GM12878 (cell line): ENCODE measurements at places on chromosomes 7 and 10. TPM values are rescaled to one million over a fixed set of nuclear protein-coding genes. Genes with fewer than 3 reads are reported as not detected.

DNA sequence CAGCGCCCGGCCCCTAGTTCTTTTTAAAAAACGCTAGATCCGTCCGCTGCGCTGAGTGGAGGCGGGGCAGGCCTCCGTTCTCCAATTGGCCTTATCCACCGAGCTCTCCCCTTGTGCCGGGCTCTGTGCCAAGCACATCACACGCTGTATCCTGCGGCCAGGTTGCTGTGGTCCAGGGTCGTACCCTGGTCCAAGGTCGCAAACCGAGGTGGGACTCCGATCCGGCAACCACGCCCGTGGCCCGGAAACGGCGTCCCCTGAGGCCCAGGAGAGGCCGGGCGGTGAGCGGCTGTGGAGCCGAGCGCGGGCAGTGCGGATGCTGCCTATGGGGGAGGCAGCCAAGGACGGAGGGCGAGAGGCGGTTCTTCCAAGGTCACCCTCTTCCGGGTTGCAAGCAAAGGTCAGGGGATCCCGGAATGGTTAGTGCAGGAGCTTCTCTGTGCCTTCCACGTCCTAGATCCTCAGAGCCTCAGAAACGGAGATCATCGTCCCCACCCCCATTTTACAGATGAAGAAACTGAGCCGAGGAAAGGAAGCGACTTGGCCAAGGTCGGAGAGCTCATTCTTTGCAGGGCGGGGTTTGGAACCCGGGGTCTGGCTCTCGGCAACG lies 72.4 kb upstream of the LRRC4 start:
- H3K4me3 ChIP-seq: peak overlapping the region; percentile 71
- peaks cover 7% of the 10 kb centered on the region for H3K4me1 ChIP-seq
- H3K27me3 ChIP-seq: no peaks in the 10 kb centered on the region
- no peak for DNase-seq
- H3K36me3 ChIP-seq: no peaks in the 10 kb centered on the region
- H3K27ac ChIP-seq: no peak overlapping the region

DNA sequence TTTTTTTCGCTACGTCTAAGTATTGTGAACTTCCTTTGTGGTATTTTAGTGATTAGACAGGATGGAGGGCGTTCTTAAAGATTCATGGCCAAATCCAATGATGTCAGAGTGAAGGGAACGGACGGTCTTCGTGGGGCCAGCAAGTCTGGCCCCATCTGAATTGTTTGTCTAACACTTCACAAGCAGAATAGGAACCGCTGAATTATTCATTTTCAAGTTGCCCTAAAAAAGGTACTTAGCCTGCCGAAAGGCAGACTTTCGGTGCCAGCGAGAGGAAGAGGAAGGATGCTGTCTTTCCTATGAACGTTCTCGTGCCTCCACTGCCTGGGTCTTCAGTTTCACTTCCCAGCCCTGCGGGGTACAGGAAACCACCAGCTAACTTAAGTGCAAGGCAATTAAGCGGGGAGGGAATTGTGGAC lies 145.7 kb upstream of the SH2B2 start:
- H3K4me3 ChIP-seq: no peak overlapping the region
- H3K36me3 ChIP-seq: peaks cover under 1% of the 10 kb centered on the region; the same call in 1 of the 2 replicates
- peaks cover 10% of the 10 kb centered on the region for H3K4me1 ChIP-seq
- DNase-seq: peak; percentile 37
- H3K27me3 ChIP-seq: no peaks in the 10 kb centered on the region

DNA sequence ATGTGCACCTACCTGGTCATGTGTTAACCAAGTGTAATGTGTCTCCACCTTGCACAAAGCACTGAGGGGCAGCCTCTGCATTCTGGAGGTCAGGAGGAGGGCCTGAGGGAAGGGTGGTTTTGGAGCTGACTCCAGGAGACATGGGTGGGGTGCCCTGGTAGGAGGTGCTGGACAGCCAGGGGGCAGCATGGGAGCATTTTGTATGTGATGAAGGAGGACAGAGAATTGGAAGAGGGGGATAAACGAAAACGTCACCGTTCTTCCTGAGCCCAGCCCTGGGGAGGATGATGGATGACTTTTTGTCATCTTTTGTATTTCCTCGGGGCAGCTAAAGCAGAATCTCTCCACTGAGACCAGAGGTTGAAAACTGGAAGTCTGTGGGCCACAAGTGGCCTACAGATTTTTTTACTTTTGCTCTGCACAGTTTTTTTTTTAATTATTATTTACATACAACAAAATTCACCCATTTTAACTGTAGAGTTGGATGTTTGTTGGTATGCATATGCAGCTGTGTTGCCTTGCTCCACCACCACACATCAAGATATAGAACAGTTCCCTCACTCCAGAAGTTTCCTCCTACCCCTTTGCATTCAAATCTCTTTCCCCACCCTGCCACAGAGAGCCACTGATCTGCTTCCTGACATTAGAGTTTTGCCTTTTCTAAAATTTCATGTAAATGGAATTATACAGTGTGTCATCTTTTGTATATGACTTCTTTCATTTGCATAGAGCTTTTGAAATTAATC lies 242.5 kb downstream of the VTI1A start:
- no peak for DNase-seq
- no peaks in the 10 kb centered on the region for H3K27me3 ChIP-seq
- no peaks in the 10 kb centered on the region for H3K4me1 ChIP-seq
- no peak overlapping the region for H3K27ac ChIP-seq

Gene ABCB1
- total RNA-seq: 2.5 and 2.6 TPM in 2 replicates

DNA sequence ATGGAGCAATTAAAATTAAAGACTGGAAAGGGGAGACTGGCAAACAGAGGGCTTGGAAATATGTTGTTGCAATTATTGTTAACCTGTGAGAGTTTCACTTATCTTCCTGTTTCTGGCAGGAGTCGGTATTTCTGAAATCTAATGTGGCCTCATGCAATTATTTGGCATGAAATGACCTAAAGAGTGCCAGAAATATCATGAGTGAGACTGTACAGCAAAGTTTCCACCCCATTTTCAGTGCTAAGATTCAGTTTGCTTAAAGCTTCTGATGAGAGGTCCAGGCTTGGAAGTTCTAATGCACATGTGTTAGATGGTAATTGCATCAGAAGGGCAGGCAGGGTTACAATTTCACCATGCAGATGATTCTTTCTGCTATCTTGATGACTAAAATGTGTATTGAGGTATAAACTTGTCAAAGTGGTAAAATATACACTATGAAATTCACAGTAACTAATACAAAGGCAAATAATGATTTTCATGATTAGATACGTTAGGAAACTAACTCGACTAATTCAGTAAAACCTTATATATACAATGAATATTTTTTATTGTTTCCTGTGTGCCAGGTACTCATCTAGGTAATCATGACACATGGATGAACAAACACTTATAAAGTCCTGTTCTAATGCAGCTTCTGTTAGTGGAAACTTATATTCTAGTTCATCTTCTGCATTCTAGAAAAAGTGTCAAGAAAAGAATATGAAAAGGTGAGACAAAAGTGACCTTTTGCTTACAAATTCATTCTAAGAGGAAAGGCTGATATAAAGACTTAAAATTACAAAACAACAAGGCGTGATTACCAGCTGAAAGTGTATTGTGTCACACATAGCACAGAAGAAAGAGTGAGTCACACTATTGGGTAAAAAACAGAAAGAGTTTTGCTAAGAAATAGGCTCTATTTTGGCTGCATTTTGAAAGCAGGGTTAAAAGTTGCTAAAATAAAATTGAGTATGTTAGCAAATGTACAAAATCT lies 533.4 kb upstream of the SEMA3D start:
- H3K36me3 ChIP-seq: no peaks in the 10 kb centered on the region
- H3K4me1 ChIP-seq: no peaks in the 10 kb centered on the region
- no peaks in the 10 kb centered on the region for H3K27me3 ChIP-seq

Gene HOXA10
- total RNA-seq: not detected in 2 replicates

Gene OPN1SW
- not detected in 2 replicates for total RNA-seq

- H3K4me1 ChIP-seq: no peaks in the 10 kb centered on the region
- DNase-seq: no peak
- no peak overlapping the region for H3K4me3 ChIP-seq
- H3K36me3 ChIP-seq: no peaks in the 10 kb centered on the region
- H3K27me3 ChIP-seq: no peaks in the 10 kb centered on the region
Observed at GRCh38 chr7:154855366-154855765, 147.6 kb downstream of the PAXIP1 start.

DNA sequence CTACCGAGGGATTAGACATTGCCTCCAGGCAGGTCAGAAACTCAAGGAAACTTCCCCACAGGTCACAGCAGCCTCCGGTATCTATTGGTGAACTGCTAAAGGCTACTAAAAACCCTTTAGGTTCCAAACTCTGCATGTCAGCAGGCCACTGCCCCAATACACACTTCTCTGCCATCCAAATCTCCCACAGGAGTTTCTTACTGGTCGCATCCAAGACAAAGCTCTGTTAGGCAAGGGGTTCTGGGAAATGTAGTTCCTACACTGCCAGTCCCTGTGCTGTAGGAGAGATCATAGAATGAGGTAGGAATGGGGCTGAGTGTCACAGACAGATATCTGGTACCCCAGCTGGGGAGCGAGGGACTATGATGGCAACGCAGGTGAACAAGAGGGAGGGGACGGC lies 757.0 kb upstream of the C7orf33 start:
- H3K27ac ChIP-seq: no peak overlapping the region
- H3K36me3 ChIP-seq: no peaks in the 10 kb centered on the region
- no peak for DNase-seq
- H3K27me3 ChIP-seq: no peaks in the 10 kb centered on the region
- H3K4me3 ChIP-seq: no peak overlapping the region

GRCh38 chr10:63712717-63713115 lies 191.5 kb downstream of the REEP3 start:
- peaks cover 14% of the 10 kb centered on the region for H3K4me1 ChIP-seq
- H3K4me3 ChIP-seq: no peak overlapping the region
- no peak overlapping the region for H3K27ac ChIP-seq
- no peaks in the 10 kb centered on the region for H3K36me3 ChIP-seq

DNA sequence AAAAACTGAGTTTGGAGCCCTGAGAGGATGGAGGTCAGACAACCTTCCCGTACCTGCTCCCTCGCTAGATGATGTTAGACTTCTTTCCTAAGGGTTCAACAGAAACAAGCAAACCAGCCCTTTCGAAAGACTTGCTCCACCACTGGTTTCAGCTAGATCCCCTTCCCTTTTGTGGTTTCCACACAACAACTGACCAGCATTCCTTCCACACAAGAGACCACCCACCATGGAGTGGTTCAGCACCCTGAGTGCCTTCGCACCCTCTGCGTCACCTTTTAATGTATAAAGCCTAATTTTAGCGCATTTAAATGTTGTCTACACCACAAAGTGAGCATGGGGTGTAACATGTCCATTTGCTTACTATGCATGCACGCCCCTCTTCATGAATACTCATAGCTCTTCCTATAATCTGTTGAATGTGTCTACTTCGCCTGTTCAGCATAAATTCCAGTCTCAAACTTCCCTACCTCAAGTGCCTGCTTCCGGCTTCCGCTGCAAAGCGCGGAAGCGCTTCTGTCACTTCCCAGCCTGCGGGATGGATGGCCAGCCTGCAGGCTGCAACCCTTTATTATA lies 69.0 kb downstream of the TACC2 start:
- H3K4me3 ChIP-seq: no peak overlapping the region
- H3K27me3 ChIP-seq: no peaks in the 10 kb centered on the region; the same call in none of the 2 replicates
- H3K27ac ChIP-seq: no peak overlapping the region
- no peaks in the 10 kb centered on the region for H3K4me1 ChIP-seq

GRCh38 chr7:91310830-91311460 lies 46.7 kb downstream of the FZD1 start:
- H3K4me3 ChIP-seq: no peak overlapping the region
- H3K27ac ChIP-seq: no peak overlapping the region
- no peaks in the 10 kb centered on the region for H3K36me3 ChIP-seq
- DNase-seq: no peak
- no peaks in the 10 kb centered on the region for H3K4me1 ChIP-seq

GRCh38 chr7:40659231-40659630 lies 524.4 kb downstream of the SUGCT start:
- no peaks in the 10 kb centered on the region for H3K27me3 ChIP-seq
- H3K4me3 ChIP-seq: no peak overlapping the region
- H3K36me3 ChIP-seq: no peaks in the 10 kb centered on the region
- DNase-seq: no peak

GRCh38 chr10:126872768-126873167 lies 32.5 kb upstream of the DOCK1 start:
- H3K27me3 ChIP-seq: no peaks in the 10 kb centered on the region
- DNase-seq: no peak
- no peak overlapping the region for H3K27ac ChIP-seq
- no peak overlapping the region for H3K4me3 ChIP-seq

- H3K27ac ChIP-seq: peak overlapping the region; percentile 21; the same call in 1 of the 2 replicates
- H3K36me3 ChIP-seq: no peaks in the 10 kb centered on the region
- H3K27me3 ChIP-seq: no peaks in the 10 kb centered on the region
- H3K4me3 ChIP-seq: no peak overlapping the region
Observed at GRCh38 chr10:11712744-11713143, 29.4 kb upstream of the ECHDC3 start.

- H3K36me3 ChIP-seq: no peaks in the 10 kb centered on the region
- H3K27me3 ChIP-seq: no peaks in the 10 kb centered on the region; the same call in none of the 2 replicates
- no peaks in the 10 kb centered on the region; the same call in 1 of the 2 replicates for H3K4me1 ChIP-seq
- DNase-seq: no peak
- no peak overlapping the region for H3K4me3 ChIP-seq
Observed at GRCh38 chr10:8332730-8333111, 278.2 kb downstream of the GATA3 start.

Gene TMEM236
- total RNA-seq: not detected in 2 replicates

GRCh38 chr10:4865945-4866661 lies 40.1 kb downstream of the AKR1E2 start:
- H3K36me3 ChIP-seq: no peaks in the 10 kb centered on the region
- H3K27me3 ChIP-seq: no peaks in the 10 kb centered on the region
- H3K4me3 ChIP-seq: no peak overlapping the region
- DNase-seq: no peak

Gene GNGT1
- total RNA-seq: not detected in 2 replicates

Gene GATA3
- 0.64 and 0.80 TPM in 2 replicates for total RNA-seq

- H3K4me1 ChIP-seq: no peaks in the 10 kb centered on the region
- no peak overlapping the region for H3K4me3 ChIP-seq
- no peaks in the 10 kb centered on the region for H3K36me3 ChIP-seq
- no peak overlapping the region for H3K27ac ChIP-seq
- DNase-seq: no peak
Observed at GRCh38 chr7:25798344-25798743, 353.7 kb upstream of the NFE2L3 start.

- no peaks in the 10 kb centered on the region; the same call in 1 of the 2 replicates for H3K4me1 ChIP-seq
- no peak overlapping the region for H3K4me3 ChIP-seq
- H3K27me3 ChIP-seq: no peaks in the 10 kb centered on the region
- H3K27ac ChIP-seq: no peak overlapping the region
- no peaks in the 10 kb centered on the region; the same call in none of the 2 replicates for H3K36me3 ChIP-seq
- DNase-seq: no peak
Observed at GRCh38 chr7:23687011-23687410, 7.0 kb downstream of the FAM221A start.

Gene PTPRZ1
- total RNA-seq: 0.21 TPM in 1 of 2 replicates, not detected in the other

Gene CALN1
- total RNA-seq: 1.9 and 2.6 TPM in 2 replicates

Gene TEX47
- not detected in 2 replicates for total RNA-seq
